ENCODE measurements at places on chromosomes 6 and 20. TPM values are rescaled to one million over a fixed set of nuclear protein-coding genes. Genes with fewer than 3 reads are reported as not detected.

The IL17F gene
- total RNA-seq: not detected

The GRIK2 gene
- total RNA-seq: 1.5 TPM

The TSPYL4 gene
- 24.8 TPM for total RNA-seq

The HLA-DRA gene
- total RNA-seq: 0.85 TPM

The PRSS35 gene
- total RNA-seq: 0.81 TPM

The LSM2 gene
- 15.1 TPM for total RNA-seq

The SRMS gene
- total RNA-seq: not detected

The RFX6 gene
- total RNA-seq: not detected

The HUS1B gene
- 0.97 TPM for total RNA-seq

The MTFR2 gene
- 0.73 TPM for total RNA-seq

The KHDC1L gene
- 1.1 TPM for total RNA-seq

The CCDC28A gene
- 7.0 TPM for total RNA-seq

The SYNJ2 gene
- 54.3 TPM for total RNA-seq

The BNIP5 gene
- not detected for total RNA-seq

The MEI4 gene
- total RNA-seq: under 0.01 TPM

The PHIP gene
- total RNA-seq: 18.9 TPM

The FOXO3 gene
- 130 TPM for total RNA-seq

The CPNE5 gene
- 0.12 TPM for total RNA-seq

The PTP4A1 gene
- 29.2 TPM for total RNA-seq

The C20orf173 gene
- total RNA-seq: not detected

The TULP1 gene
- total RNA-seq: not detected

The DTD1 gene
- total RNA-seq: 37.8 TPM

The SSTR4 gene
- total RNA-seq: 0.16 TPM

The ZC2HC1B gene
- 0.16 TPM for total RNA-seq

The PLN gene
- total RNA-seq: not detected

The CLPSL1 gene
- not detected for total RNA-seq

The TRAPPC3L gene
- not detected for total RNA-seq

The ALDH5A1 gene
- total RNA-seq: 0.49 TPM

The TCF21 gene
- total RNA-seq: not detected

The PLG gene
- not detected for total RNA-seq

The TLDC2 gene
- total RNA-seq: 0.49 TPM

The CRIP3 gene
- not detected for total RNA-seq

The SCUBE3 gene
- total RNA-seq: 3.0 TPM

The PPP1R16B gene
- total RNA-seq: not detected

The TMEM200A gene
- total RNA-seq: 27.1 TPM

The GRM1 gene
- 0.16 TPM for total RNA-seq

The HTR1B gene
- 0.81 TPM for total RNA-seq

The C6orf132 gene
- total RNA-seq: 2.6 TPM

The PRKN gene
- total RNA-seq: 6.3 TPM

The C6orf141 gene
- 0.12 TPM for total RNA-seq

The GHRH gene
- not detected for total RNA-seq

The LST1 gene
- total RNA-seq: not detected

The SLC35F1 gene
- not detected for total RNA-seq

The ZNF391 gene
- total RNA-seq: 0.49 TPM

The TRIM40 gene
- total RNA-seq: not detected

The HIVEP1 gene
- total RNA-seq: 26.9 TPM

The ACTL10 gene
- total RNA-seq: 2.3 TPM

The PPARD gene
- total RNA-seq: 14.0 TPM

The PI16 gene
- total RNA-seq: 0.16 TPM

The PDE7B gene
- total RNA-seq: 50.4 TPM

The GPSM3 gene
- 3.1 TPM for total RNA-seq

The ADAT2 gene
- total RNA-seq: 2.8 TPM

The KCNG1 gene
- total RNA-seq: 3.2 TPM

The ZDHHC14 gene
- total RNA-seq: 6.8 TPM

The SAMHD1 gene
- total RNA-seq: 44.3 TPM

The KIAA0408 gene
- 1.1 TPM for total RNA-seq

The CRISP3 gene
- not detected for total RNA-seq

Data from hair follicle dermal papilla cell (primary cell).